ENCODE measurements at places on chromosomes 2 and 18. TPM values are rescaled to one million over a fixed set of nuclear protein-coding genes. Genes with fewer than 3 reads are reported as not detected.

UGT1A10 gene
- total RNA-seq = not detected

ITM2C gene
- 26.8 TPM for total RNA-seq

NDUFS1 gene
- 65.4 TPM for total RNA-seq

SLC9A4 gene
- 0.15 TPM for total RNA-seq

TRIM54 gene
- 0.13 TPM for total RNA-seq

RNF181 gene
- total RNA-seq = 117 TPM

POTEC gene
- not detected for total RNA-seq

EMILIN2 gene
- 21.4 TPM for total RNA-seq

B4GALT6 gene
- 0.91 TPM for total RNA-seq

GALR1 gene
- not detected for total RNA-seq

ATP6V1C2 gene
- total RNA-seq = not detected

CABYR gene
- total RNA-seq = 0.95 TPM

ABCB11 gene
- not detected for total RNA-seq

CD302 gene
- total RNA-seq = 0.50 TPM

- H3K4me1 ChIP-seq = peaks cover 6% of the 10 kb centered on the region
- H3K27ac ChIP-seq = no peak overlapping the region
- DNase-seq = peak; percentile 60
- H3K27me3 ChIP-seq = peaks cover 15% of the 10 kb centered on the region
- no peak overlapping the region for H3K4me3 ChIP-seq
- no peaks in the 10 kb centered on the region for H3K36me3 ChIP-seq
Observed at GRCh38 chr2:113080134-113080533, 12.4 kb downstream of the IL1F10 start.

DNA sequence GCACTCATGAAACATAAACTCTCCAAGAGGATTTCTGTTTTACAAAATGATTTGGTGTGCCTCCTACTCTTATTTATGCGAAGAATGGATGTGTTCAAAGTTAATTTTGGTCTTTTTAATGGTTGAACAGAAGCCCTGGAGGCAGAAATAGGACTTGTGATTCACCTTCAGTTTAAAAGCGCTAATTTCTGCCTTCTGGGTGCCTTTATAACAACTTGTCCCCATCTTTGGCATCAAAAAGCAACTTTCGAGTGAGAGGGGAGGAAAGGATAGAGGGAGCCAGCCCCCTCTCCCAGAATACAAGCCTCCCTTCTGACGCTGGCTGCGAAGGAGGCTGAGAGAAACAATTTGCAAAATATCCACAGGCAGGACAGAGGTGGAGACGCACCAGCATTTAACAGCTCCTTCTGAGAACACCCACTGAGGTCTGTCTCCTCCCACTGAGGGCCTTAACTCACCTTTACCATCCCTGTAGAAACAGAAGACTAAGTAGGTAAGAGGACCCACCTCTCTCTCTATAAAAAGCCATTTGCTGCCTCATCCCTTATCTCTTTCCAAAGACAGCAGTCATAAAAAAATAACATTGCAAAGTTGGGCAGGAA lies 24.3 kb upstream of the BCL11A start:
- peaks cover 45% of the 10 kb centered on the region for H3K27me3 ChIP-seq
- no peaks in the 10 kb centered on the region for H3K36me3 ChIP-seq
- peaks cover 2% of the 10 kb centered on the region for H3K4me1 ChIP-seq
- no peak overlapping the region for H3K4me3 ChIP-seq

GRCh38 chr2:118918017-118918416 lies 24.0 kb upstream of the MARCO start:
- no peak overlapping the region for H3K27ac ChIP-seq
- peaks cover 2% of the 10 kb centered on the region for H3K27me3 ChIP-seq
- DNase-seq = no peak
- no peaks in the 10 kb centered on the region for H3K36me3 ChIP-seq
- H3K4me3 ChIP-seq = no peak overlapping the region
- no peaks in the 10 kb centered on the region for H3K4me1 ChIP-seq

GRCh38 chr2:218149098-218149497 lies 17.7 kb downstream of the CXCR1 start:
- no peak overlapping the region for H3K4me3 ChIP-seq
- peaks cover 12% of the 10 kb centered on the region for H3K4me1 ChIP-seq
- no peak overlapping the region for H3K27ac ChIP-seq
- no peak for DNase-seq
- peaks cover 20% of the 10 kb centered on the region for H3K27me3 ChIP-seq

GRCh38 chr2:50647381-50647780 lies 384.6 kb downstream of the NRXN1 start:
- no peaks in the 10 kb centered on the region for H3K27me3 ChIP-seq
- no peak overlapping the region for H3K27ac ChIP-seq
- no peak overlapping the region for H3K4me3 ChIP-seq
- no peak for DNase-seq

GRCh38 chr18:25177631-25178030 lies 174.3 kb downstream of the ZNF521 start:
- no peaks in the 10 kb centered on the region for H3K27me3 ChIP-seq
- H3K4me1 ChIP-seq = no peaks in the 10 kb centered on the region
- no peaks in the 10 kb centered on the region for H3K36me3 ChIP-seq
- DNase-seq = no peak
- no peak overlapping the region for H3K27ac ChIP-seq
- no peak overlapping the region for H3K4me3 ChIP-seq

GRCh38 chr2:86358957-86359356 lies 21.5 kb upstream of the REEP1 start:
- no peaks in the 10 kb centered on the region for H3K36me3 ChIP-seq
- no peak overlapping the region for H3K4me3 ChIP-seq

- no peaks in the 10 kb centered on the region for H3K27me3 ChIP-seq
- DNase-seq = no peak
- peaks cover 14% of the 10 kb centered on the region for H3K36me3 ChIP-seq
- H3K4me3 ChIP-seq = no peak overlapping the region
- no peak overlapping the region for H3K27ac ChIP-seq
- peaks cover 10% of the 10 kb centered on the region for H3K4me1 ChIP-seq
Observed at GRCh38 chr2:8394569-8395359, 287.1 kb upstream of the ID2 start.

- H3K4me1 ChIP-seq = no peaks in the 10 kb centered on the region
- no peak for DNase-seq
- no peak overlapping the region for H3K4me3 ChIP-seq
- H3K27me3 ChIP-seq = no peaks in the 10 kb centered on the region
Observed at GRCh38 chr2:145930318-145930717, 1410.4 kb upstream of the ZEB2 start.

GRCh38 chr2:48912110-48912509 lies 156.6 kb upstream of the LHCGR start:
- H3K27ac ChIP-seq = no peak overlapping the region
- no peaks in the 10 kb centered on the region for H3K4me1 ChIP-seq
- no peaks in the 10 kb centered on the region for H3K27me3 ChIP-seq
- H3K4me3 ChIP-seq = no peak overlapping the region
- H3K36me3 ChIP-seq = no peaks in the 10 kb centered on the region

DNA sequence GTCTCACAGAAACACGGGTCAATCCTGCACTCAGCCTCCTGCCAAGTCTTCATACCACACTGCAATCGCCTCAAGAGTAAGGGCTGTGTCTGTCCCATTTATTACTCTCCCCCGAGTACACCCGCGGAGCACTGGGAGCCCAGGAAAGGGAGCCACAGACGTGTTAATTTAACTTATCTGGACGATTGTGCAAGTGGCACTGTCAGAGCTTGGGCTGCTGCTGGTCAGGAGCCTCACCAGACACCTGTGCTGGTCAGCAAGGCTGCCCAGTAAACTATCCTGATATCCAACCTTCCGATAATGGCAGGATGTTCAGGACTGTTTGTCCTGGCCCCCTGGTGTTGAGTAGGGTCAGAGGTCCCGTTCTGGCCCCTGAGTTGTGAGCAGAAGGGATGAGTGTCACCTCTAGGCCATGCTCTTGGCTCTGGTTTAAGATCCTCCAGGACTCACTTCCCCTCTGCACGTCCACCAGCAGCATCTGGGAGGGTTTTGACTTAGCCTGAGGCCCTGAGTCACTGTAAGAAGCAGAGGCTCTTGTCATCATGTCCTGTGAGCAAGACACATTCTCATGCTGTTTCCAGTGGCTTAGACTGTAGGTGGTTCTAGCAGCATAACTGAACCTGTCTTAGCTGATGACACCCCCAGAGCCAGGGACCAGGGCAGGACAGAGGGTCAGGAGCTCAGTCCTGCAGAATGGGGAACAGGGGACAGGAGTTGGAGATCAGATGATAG lies 82.5 kb upstream of the ARL4C start:
- no peak overlapping the region for H3K4me3 ChIP-seq
- H3K36me3 ChIP-seq = no peaks in the 10 kb centered on the region
- no peak for DNase-seq
- no peaks in the 10 kb centered on the region for H3K4me1 ChIP-seq

- H3K36me3 ChIP-seq = no peaks in the 10 kb centered on the region
- no peak overlapping the region for H3K4me3 ChIP-seq
Observed at GRCh38 chr2:16625201-16625729, 40.4 kb downstream of the CYRIA start.

- H3K4me3 ChIP-seq = no peak overlapping the region
- no peaks in the 10 kb centered on the region for H3K36me3 ChIP-seq
- DNase-seq = no peak
- H3K27me3 ChIP-seq = no peaks in the 10 kb centered on the region
Observed at GRCh38 chr18:8416212-8417019, 192.8 kb upstream of the RAB12 start.

DNA sequence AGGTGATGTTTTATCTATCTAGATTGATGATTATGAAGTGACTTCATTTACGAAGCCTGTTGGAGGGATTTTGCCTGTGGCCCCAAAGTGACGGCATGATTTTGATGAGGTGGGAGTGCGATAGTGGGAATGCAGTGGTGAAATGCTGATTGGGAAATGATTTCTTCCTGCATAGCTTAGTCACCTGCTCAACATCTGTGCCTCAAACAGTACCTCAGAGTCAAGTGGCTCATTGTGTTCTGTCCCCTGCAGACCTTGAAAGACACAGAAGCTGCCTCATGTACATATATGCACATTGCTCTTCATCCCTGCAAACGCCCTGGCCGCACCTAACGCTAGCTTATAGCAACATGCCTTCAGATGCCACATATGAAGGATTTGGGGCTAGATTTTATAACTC lies 201.2 kb downstream of the TPGS2 start:
- DNase-seq = no peak
- H3K36me3 ChIP-seq = no peaks in the 10 kb centered on the region
- no peak overlapping the region for H3K4me3 ChIP-seq
- H3K4me1 ChIP-seq = no peaks in the 10 kb centered on the region

GRCh38 chr2:59353306-59353921 lies 1112.3 kb upstream of the FANCL start:
- no peaks in the 10 kb centered on the region for H3K27me3 ChIP-seq
- no peak for DNase-seq
- H3K4me3 ChIP-seq = no peak overlapping the region
- H3K36me3 ChIP-seq = no peaks in the 10 kb centered on the region

- H3K36me3 ChIP-seq = peaks cover 7% of the 10 kb centered on the region
- no peak overlapping the region for H3K4me3 ChIP-seq
- H3K27me3 ChIP-seq = no peaks in the 10 kb centered on the region
Observed at GRCh38 chr2:233486357-233486756, 80.2 kb downstream of the USP40 start.

- no peak overlapping the region for H3K4me3 ChIP-seq
- peak overlapping the region; percentile 8 for H3K27ac ChIP-seq
- H3K27me3 ChIP-seq = no peaks in the 10 kb centered on the region
- no peak for DNase-seq
Observed at GRCh38 chr2:89781962-89782361, 1090.5 kb downstream of the RPIA start.

- no peak for DNase-seq
Observed at GRCh38 chr2:154901063-154901462, 202.6 kb downstream of the KCNJ3 start.

- H3K4me3 ChIP-seq = no peak overlapping the region
- no peak overlapping the region for H3K27ac ChIP-seq
- no peak for DNase-seq
- H3K27me3 ChIP-seq = no peaks in the 10 kb centered on the region
Observed at GRCh38 chr2:120204022-120204405, 19.2 kb downstream of the TMEM185B start.

- no peak for DNase-seq
- H3K36me3 ChIP-seq = peaks cover 9% of the 10 kb centered on the region
- H3K27me3 ChIP-seq = no peaks in the 10 kb centered on the region
Observed at GRCh38 chr2:65344689-65345088, 87.7 kb downstream of the SPRED2 start.

- H3K36me3 ChIP-seq = no peaks in the 10 kb centered on the region
- no peak overlapping the region for H3K4me3 ChIP-seq
- DNase-seq = no peak
- no peaks in the 10 kb centered on the region for H3K27me3 ChIP-seq
- no peak overlapping the region for H3K27ac ChIP-seq
- no peaks in the 10 kb centered on the region for H3K4me1 ChIP-seq
Observed at GRCh38 chr18:73768043-73768442, 379.6 kb downstream of the FBXO15 start.

DNA sequence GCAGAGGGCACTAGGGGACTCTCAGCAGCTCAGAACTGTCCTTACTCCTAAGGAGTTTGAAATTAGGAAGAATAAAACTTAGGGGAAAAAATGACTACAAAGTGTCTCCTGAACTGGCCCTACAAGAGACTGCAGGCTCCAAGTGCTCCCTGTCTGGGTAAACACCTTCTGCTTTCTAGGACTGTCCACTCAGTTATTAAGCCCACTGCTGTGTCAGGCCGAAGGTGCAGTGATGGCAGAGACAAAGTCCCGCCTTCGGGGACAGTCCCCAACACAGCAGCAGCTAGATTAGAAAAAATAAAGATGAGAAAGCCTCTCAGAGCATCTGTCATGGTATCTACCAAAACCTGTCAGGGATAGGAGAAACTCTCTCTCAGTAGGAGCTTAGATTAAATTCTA lies 28.3 kb downstream of the TWIST2 start:
- DNase-seq = no peak
- no peaks in the 10 kb centered on the region for H3K4me1 ChIP-seq
- no peaks in the 10 kb centered on the region for H3K27me3 ChIP-seq
- H3K36me3 ChIP-seq = no peaks in the 10 kb centered on the region

- H3K4me3 ChIP-seq = no peak overlapping the region
- no peak for DNase-seq
- H3K36me3 ChIP-seq = peaks cover 5% of the 10 kb centered on the region
Observed at GRCh38 chr2:233384015-233384414, 29.7 kb downstream of the DGKD start.

GRCh38 chr2:15840148-15840547 lies 100.2 kb upstream of the MYCN start:
- H3K27ac ChIP-seq = no peak overlapping the region
- H3K27me3 ChIP-seq = no peaks in the 10 kb centered on the region
- no peak overlapping the region for H3K4me3 ChIP-seq
- peak; percentile 1 for DNase-seq
- no peaks in the 10 kb centered on the region for H3K36me3 ChIP-seq
- no peaks in the 10 kb centered on the region for H3K4me1 ChIP-seq

- DNase-seq = no peak
- peaks cover 19% of the 10 kb centered on the region for H3K27me3 ChIP-seq
- H3K27ac ChIP-seq = no peak overlapping the region
- no peaks in the 10 kb centered on the region for H3K36me3 ChIP-seq
- no peak overlapping the region for H3K4me3 ChIP-seq
Observed at GRCh38 chr2:38533757-38534545, 68.8 kb downstream of the HNRNPLL start.

Data from activated CD4-positive, alpha-beta memory T cell treated with anti-CD3 and anti-CD28 coated beads, Interleukin-2, amount 10 ng/mL, durations not matched to agents 7 days and 5 days (primary cell).